Stimulated activated CD4-positive, alpha-beta T cell treated with anti-CD3 and anti-CD28 coated beads, Interleukin-15, amount 100 ng/mL, for 1 hour (primary cell): ENCODE measurements at places on chromosomes 11 and 22.

GRCh38 chr22:35437049-35437448 lies 37.1 kb downstream of the MCM5 start:
- DNase-seq = no peak

DNA sequence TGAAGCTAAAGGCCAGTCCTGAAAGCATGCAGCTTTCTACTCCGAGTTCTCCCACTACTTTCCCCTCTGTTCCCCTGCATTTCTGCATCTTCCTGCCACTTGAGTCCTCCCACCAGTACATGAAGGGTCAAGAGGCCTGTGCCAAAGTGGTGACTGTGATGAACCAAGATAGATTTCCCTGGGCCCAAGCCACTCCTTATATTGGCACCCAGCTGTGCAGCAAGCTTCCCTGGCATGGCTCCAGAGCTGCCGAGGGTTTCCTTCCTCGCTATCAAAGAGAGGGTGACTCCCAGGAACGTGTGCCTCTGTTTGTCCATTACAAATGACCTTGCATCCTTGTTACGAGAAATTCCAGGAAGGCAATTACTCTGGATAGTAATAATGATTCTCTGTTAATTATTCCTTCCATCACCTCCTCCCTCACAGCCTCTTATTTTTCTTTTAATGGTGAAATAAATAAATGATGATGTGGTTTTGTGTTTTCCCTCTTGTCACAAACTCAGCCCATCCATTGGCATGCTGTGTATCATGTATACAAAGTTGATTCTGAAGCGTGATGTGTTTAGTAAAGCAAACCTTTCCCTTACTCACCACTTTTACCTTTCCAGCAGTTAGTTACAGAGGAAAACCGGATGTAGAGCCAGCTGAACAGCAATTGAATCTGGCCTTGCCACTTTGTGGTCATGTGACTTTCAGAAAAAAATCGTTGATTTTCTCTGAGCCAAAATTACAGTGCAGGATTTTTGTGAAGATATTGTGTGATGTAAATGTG lies 8.3 kb downstream of the SRSF8 start:
- DNase-seq = no peak

- no peak for DNase-seq
Measured at GRCh38 chr11:31480930-31481329, 28.5 kb downstream of the IMMP1L start.

DNA sequence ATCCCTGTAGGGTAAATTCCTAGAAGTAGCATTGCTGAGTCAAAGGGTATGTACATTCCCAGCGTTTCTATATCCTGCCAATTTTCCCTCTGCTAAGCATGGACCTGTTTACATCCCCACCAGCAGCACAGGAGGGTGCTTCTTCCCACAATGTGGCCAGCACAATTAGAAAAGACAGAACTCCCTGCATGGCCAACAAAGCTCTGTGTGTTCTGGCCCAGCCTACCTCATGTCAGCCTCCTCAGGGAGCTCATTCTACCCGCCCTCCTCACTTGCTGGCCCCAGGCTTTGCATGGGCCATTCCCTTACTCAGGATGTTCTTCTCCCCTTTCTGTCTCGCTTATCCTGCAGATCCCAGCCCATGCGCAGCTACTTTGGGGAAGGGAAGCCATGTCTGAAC lies 186.1 kb downstream of the DSCAML1 start:
- no peak for DNase-seq

GRCh38 chr11:65013888-65014725 lies at the start of gene ARL2:
TSS of gene ARL2 (plus strand) at chr11:65014160. CDS start at chr11:65014208, 48 bp downstream.
- DNase-seq = peak; percentile 74

- no peak for DNase-seq
Measured at GRCh38 chr22:30402028-30402765, 5.4 kb downstream of the SEC14L2 start.

DNA sequence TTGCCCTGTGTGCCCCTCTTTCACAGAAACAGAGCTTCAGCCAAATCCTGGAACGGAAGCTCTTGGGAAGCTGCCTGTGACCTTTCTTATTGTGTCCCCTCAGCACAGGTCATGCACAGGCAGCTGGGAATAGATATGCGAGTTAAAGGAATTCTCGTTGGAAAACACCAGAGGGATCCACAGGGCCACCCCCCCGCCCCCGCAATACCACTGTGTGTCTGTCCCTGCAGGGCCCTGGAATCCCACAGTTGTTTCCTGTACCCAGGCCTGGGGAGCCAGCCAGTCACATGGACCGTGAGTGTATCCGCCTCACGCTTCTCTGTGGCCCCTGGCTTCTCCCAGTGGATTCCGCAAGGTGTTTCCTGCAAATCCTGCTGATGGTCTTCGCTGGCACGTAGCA lies 29.0 kb downstream of the TIMP3 start:
- DNase-seq = no peak

DNA sequence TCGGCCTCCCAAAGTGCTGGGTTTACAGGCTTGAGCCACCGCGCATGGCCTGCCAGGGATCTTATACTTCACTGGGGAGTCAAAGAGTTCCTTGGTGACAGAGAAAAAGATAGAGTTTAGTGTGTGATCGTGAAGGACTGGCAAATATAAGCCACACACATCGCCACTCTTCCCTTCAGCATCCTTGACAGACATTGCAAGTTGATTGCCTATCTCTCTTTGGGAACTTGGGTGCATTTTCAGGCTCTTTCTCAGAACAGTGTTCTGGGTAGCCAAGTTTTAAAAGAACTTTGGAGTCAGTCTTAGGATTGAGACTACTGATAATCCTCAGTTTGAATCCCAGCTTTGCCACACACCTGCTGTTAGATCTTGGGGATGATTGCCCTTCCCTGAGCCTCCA lies 19.8 kb downstream of the MIAT start:
- no peak for DNase-seq

GRCh38 chr11:88181776-88182175 lies 6.5 kb upstream of the RAB38 start:
- no peak for DNase-seq

GRCh38 chr22:47034076-47034808 lies 271.8 kb downstream of the TBC1D22A start:
- no peak for DNase-seq

GRCh38 chr11:72762641-72763304 lies 10.6 kb upstream of the ARAP1 start:
- DNase-seq = no peak

- no peak for DNase-seq
Measured at GRCh38 chr22:30210235-30210909, 36.2 kb downstream of the LIF start.

GRCh38 chr11:95242091-95242844 lies 11.3 kb upstream of the SESN3 start:
- DNase-seq = no peak

GRCh38 chr22:47159592-47159991 lies 397.1 kb downstream of the TBC1D22A start:
- DNase-seq = no peak

DNA sequence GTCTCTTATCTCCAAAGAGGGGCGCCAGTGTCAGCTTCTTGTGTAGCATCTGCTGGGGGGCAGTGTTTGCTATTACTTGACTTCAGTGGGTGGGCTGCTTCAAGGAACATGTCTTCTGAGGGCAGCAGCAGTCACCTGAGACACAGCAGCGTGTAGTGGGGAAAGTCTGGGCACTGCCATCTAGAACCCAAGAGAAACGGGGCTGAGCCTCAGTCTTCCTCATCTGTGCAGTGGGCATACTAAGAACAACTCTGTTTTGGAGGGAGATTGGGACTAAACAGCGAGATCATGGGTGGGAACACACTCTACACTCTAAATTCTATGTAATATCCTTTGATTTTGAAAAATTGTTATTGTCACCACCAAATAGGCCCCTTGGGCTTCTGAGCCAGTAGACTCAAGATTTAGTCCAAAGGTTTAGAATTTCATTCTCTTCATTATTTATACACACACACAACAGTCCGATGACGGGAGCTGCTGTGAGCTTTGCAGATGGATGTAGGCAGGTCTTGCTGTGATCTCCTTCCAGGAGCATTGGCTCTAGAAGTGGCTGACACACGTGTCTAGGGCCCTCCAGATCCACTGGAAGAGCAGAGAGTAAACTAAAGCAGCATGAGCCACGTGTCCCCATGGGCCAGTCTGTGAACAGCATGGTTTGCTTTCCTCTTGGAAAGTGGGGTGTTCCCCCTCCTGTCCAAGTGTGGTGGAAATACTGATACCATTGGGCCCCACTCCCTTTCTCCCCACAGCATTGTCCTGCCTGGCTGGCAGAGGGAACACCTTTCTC lies 51.8 kb downstream of the TRAF6 start:
- DNase-seq = no peak

DNA sequence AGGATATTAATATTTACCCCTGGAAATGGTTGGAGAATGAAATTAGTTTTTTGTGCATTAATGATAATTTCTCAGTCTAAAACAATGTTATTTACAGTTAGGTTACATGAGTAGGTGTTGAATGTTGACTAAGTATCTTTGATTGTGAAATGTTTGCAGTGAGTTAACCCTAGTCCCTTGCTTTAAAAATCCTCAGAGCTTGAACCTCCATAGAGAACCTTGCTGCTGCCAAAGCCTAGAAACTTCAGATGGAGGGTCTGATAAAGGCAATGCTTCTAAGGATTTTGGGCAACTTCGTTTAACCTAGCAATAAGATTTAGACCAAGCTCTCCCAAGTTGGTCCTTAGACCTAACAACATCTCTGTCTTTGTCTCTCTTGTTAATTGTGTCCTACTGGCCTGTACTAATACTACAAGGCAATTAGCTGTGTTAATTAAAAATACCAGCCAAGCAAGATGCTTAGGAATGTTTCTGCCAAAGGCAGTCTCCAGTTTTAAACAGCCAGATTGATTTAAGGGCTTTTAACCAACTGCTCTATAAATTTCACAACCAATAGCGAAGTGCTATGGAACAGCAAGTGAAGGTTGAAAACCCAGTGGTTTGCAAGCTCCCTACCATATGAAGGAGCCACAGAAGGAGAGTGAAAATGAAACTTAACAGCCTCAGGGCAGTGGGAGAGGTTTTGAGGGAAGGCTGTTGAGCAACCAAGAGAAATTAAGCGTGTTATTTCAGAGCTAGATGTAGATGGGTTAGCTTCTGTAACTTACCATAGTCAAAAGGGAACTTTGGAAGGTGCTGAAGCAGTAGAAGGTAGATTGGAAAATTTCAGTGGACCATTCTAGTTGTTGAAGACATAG lies 295.9 kb upstream of the ANO5 start:
- DNase-seq = no peak

- DNase-seq = no peak
Measured at GRCh38 chr11:2509481-2510001, 64.7 kb downstream of the KCNQ1 start.

GRCh38 chr22:39960791-39961746 lies 872 bp downstream of the TMA7B start:
- peak; percentile 20 for DNase-seq

- DNase-seq = no peak
Measured at GRCh38 chr22:50608996-50609395, 8.4 kb downstream of the MAPK8IP2 start.

- DNase-seq = peak; percentile 19
Measured at GRCh38 chr11:70364745-70365543, 33.4 kb upstream of the CTTN start.

DNA sequence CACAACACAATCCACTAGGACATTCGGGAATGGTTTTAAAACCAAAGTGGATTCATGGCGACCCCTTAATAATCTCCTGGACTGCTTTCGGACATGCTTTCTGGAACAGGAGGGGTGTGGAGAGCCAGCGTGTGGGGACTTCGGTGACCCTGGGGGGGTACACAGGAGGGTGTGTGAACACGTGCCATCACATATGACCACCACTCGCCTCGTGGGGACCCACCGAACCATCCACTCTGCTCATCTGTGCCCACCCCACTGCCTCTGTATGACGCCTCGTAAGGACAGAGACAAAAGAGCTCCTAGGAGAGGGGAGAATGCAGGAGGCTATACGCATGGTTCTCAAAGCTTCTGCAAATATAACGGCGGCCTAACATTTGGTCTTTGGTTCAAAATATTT lies 8.9 kb downstream of the LTO1 start:
- no peak for DNase-seq

DNA sequence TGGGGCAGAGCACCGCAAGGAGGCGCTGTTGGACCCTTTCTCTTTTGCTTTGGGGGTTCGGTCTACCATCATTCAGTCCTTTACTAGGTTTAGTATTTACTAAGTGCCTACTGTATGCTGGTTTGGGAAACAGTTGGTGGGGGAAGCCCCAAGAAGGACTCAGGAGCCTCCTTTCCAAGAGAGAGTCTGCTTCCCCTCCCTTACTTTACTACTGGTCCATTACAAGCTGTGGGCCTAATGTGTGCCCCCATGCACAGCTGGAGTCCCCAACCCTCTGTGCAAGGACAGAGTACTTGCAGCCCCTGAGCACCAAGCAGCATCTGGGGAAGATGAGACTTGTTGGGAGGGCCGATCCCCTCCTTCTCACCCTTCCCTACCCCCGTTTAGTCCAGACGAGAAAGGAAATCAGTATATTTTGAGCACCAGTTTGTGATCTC lies 876 bp upstream of the UBE2L6 start:
- DNase-seq = peak; percentile 71

- no peak for DNase-seq
Measured at GRCh38 chr22:17941471-17942406, 82.6 kb downstream of the MICAL3 start.

GRCh38 chr11:91625495-91625894 lies 599.1 kb upstream of the FAT3 start:
- no peak for DNase-seq

- no peak for DNase-seq
Measured at GRCh38 chr11:65121447-65121864, 478 bp downstream of the FAU start.

DNA sequence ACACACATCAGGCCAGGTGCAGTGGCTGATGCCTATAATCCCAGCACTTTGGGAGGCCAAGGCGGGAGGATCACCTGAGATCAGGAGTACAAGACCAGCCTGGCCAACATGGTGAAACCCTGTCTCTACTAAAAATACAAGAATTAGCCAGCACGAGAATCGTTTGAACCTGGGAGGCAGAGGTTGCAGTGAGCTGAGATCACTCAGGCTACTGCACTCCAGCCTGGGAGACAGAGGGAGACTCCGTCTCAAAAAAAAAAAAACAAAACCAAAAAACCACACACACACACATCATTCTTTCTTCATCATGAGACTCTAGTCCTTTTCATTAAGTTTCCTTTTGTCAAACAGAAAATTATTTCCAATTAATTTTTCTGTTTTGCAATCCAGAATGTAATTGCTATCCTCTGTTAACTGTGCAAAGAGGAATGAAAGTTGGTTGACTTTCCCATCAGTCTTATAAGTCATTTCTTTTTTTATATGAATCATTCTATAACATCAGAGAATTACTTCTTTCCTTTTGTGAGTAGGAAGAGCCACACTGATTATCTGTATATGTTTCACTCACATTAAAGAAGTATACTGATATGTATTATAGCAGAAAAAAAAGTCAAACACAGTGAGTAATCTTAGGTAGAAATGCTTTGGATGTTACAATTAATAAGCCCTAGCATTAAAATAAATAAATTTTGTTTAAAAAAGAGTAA lies 52.2 kb downstream of the HORMAD2 start:
- no peak for DNase-seq

- DNase-seq = no peak
Measured at GRCh38 chr11:118295199-118295598, 9.3 kb upstream of the CD3E start.

- DNase-seq = no peak
Measured at GRCh38 chr11:89922195-89922660, at the start of gene TRIM49D1. TSS of gene TRIM49D1 (minus strand) at chr11:89922245. CDS start at chr11:89917710, 4,535 bp downstream.
